Endodermal cell (in vitro differentiated cells): ENCODE measurements at places on chromosomes 1 and 21. TPM values are rescaled to one million over a fixed set of nuclear protein-coding genes. Genes with fewer than 3 reads are reported as not detected.

The TMIGD3 gene
- total RNA-seq = not detected in 3 replicates

The L1TD1 gene
- total RNA-seq = 200 and 240 TPM in 2 replicates

DNA sequence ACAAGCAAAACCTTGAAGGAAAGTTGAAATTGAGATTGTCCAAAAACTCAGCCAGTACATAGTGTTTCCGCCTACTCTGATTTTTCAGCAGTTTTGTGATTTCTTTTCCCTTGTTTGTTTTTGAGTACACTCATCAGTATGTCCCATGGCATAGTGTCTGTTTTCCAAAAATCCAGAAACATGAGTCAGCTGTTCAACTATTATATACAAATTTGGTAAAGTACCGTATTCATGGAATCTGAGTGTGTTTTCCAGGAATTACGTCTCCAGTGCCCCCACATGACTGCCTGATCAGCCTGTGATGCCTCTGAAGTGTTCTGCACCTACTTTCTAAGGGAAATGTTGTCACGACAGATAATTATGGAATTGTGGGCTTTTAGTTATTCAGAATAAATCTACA is 186.8 kb downstream of the LTN1 start:
- DNase-seq = no peak

DNA sequence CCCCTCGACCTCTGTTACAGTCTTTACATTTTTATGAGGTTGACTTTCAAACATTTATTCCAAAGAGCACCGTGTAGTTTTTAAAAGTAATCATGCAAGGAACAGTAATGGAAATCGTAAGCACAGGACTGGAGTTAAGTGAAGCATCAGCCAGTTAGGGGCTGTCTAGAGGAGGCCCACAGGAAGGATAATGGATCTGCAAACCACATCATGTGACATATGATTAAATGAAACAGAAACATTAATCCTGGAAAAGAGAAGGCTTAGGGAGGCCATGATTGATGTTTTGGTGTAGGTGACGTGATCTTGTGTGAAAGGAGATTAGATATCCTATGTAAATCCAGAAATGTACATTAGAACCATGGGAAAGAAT is 25.0 kb downstream of the RGS7 start:
- DNase-seq = no peak

GRCh38 chr1:11198851-11199594 is 9.9 kb downstream of the ANGPTL7 start:
- DNase-seq = no peak
